ENCODE measurements at places on chromosomes 5 and 9. TPM values are rescaled to one million over a fixed set of nuclear protein-coding genes. Genes with fewer than 3 reads are reported as not detected.

GRCh38 chr9:133680250-133680975, 44.2 kb downstream of the DBH start:
- no peak overlapping the region for H3K4me3 ChIP-seq
- H3K36me3 ChIP-seq: peaks cover 13% of the 10 kb centered on the region
- H3K27me3 ChIP-seq: no peaks in the 10 kb centered on the region
- no peak for DNase-seq
- H3K27ac ChIP-seq: peak overlapping the region; percentile 61
- H3K4me1 ChIP-seq: no peaks in the 10 kb centered on the region

DNA sequence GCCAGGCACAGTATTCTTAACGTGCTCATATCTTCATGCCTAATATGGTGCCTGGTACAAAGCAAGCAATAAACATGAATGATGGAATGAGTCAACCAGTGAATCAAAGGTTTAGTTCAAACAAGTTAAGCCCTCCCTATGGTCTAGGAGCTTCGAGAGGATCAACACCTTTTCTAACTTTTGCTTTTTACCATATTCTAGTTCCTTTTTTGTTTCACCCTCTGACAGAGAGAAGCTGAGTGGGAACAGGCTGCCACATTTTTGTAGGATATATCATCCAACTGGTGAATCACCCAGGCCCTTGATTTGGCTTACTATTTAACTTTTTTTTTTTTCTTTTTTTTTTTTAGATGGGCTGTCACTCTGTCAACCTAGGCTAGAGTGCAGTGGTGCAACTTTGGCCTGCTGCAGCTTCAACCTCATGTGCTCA, 39.3 kb upstream of the TNC start:
- DNase-seq: no peak
- no peak overlapping the region for H3K4me3 ChIP-seq
- H3K4me1 ChIP-seq: no peaks in the 10 kb centered on the region
- no peak overlapping the region for H3K27ac ChIP-seq
- no peaks in the 10 kb centered on the region for H3K27me3 ChIP-seq
- no peaks in the 10 kb centered on the region for H3K36me3 ChIP-seq

DDX4 gene
- total RNA-seq: not detected

SNCAIP gene
- total RNA-seq: 0.50 TPM

DDX46 gene
- 16.3 TPM for total RNA-seq

CCDC180 gene
- 1.3 TPM for total RNA-seq
